NCI-H82 (cell line): ENCODE measurements at places on chromosomes 3 and 15.

DNA sequence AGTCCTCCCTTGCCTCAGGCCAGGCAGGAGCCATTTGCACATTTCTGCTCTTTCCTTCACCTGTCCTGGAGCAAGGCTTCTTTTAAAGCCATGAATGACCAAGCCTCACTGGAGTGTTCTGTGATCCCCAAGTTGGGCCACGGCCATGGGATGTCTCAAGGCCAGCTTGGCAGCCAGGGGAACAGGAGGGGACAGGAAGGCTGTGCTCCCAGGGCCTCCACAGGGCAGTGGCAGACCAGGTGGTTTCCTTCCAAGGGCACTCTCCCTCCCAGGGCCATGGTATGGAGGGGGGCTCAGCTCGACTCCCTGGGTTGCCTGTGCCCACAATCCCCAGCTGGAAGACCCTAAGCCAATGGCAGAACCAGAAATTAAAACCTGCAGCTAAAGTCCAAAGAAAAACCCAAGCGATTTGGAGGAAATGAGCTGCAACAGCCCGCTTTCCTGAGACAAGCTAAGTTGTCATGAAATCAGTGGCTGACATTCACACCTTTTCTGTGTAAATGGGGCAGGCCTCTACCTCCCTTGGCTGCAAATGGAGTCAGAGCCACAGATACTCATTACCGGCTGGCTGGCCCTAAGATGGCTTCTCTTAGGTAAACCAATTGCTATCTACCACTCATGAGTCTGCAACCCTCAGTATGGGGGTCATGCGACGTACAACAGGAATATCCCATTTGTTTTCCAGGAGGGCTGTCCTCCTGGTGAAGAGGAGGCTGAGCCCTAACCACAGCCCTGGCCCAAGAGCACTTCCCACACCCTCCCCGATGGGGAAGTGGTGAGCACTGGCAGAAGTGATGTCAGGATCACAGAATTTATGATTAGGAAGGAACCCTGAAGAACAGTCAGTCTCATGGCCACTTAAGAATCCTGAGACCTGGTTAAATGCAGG is 83.3 kb downstream of the SNRK start:
- DNase-seq: no peak

- peak; percentile 16 for DNase-seq
These were observed 1198.6 kb upstream of the EPHA6 start for GRCh38 chr3:95615592-95616310.

- DNase-seq: no peak
These were observed 43.7 kb downstream of the ZBTB11 start for GRCh38 chr3:101633186-101633585.

GRCh38 chr3:168990134-168990533 is 673.4 kb downstream of the MECOM start:
- no peak for DNase-seq

GRCh38 chr3:10189557-10190354 is 25.0 kb downstream of the IRAK2 start:
- DNase-seq: no peak

GRCh38 chr15:101262551-101262950 is 10.7 kb upstream of the CHSY1 start:
- no peak for DNase-seq

DNA sequence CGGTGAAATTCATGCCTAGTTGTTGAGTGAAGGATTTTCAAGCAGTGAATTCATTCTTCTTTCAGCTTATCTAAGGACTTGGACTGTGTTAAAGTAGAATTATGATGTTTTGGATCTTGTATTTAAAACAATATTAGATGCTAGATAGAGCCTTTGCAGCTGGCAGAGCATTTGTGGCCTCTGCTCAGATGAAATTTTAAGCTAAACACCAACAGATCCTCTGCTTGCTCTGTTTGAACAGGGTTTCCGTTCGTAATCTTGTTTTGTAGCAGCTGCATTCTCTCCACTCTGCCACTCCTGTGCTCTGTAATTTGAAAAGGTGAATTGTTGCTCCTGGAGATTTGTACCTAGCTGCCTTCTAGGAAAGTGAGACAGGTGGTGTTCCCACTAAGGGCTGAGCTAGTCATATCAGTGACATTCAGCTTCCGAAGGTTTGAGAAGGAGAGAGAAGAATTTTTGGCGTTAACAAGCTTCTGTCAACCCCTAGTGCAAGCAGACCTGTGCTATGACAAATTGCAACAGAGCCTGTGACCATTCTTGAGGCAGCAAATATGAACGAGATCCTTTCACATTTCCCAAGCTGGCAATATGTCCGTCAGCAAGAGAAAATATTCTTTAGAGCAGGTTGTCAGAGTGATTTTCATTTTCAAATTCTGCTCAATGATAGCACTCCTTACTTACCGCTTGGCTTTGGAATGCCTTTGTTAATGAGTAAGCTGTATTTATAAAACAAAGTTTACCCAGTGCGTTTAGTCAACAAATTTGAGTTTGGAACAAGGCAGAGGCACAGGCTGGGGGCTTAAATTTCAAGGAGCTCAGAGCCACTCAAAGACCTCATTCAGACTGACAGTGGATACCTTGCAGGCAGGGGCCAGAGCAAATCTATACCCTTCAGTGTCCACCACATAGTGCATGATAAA is 5.3 kb downstream of the CHST2 start:
- DNase-seq: peak; percentile 16

GRCh38 chr3:194869482-194870169 is 183.9 kb downstream of the FAM43A start:
- peak; percentile 44 for DNase-seq

DNA sequence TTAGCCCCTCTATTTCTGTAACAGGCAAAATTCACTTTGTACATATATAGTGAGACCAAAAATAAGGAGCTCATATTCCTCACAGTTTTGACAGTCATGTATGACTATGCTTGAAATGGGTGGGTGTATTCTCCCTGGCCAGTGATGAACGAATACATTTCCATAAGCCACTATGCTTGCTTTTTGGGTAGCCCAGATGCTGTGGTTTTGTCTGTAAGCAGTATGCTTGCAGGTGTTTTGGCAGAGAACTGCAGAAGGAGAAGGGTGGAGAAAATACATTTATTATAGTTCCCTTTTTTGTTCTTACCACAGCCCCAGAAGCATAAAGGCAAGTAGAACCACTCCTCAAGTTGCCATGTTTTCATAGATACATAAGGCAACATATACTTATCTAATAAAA is 131.2 kb downstream of the RBMS3 start:
- DNase-seq: no peak

DNA sequence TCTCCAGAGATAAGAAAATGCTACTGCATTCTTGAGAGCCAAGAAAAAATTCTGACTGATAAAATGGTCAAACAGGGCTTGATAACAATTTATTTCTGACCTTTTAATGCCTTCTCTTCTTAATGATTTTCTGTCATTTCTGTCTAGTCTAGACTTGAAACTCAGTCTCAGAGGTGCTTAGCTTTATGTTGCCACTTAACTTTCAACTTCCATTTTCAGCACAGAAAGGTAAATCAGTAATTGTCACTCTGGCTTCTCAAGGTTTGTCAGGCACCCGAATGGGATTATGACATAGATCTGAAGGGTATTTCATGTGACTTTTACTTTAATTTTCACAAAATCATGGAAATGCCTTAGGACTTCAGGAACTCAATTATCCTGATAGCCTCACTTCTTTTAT is 155.4 kb upstream of the GBE1 start:
- no peak for DNase-seq

DNA sequence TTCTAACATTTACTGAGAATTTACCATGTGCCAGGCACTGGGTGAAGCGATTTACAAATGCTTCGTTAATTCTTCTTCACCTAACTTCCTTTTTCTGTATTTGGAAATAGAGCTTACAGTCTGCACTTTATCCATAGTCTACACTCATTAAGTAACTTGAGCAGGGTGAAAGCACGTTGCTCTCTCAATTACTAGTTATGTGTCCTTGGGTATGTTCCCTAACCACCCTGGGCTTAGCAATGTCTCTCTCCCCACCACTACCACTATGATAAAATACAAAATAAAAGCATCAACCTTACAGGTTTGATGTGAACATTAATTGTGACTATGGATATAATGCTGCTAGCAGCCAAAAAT is 172.9 kb upstream of the SLC2A2 start:
- DNase-seq: no peak

DNA sequence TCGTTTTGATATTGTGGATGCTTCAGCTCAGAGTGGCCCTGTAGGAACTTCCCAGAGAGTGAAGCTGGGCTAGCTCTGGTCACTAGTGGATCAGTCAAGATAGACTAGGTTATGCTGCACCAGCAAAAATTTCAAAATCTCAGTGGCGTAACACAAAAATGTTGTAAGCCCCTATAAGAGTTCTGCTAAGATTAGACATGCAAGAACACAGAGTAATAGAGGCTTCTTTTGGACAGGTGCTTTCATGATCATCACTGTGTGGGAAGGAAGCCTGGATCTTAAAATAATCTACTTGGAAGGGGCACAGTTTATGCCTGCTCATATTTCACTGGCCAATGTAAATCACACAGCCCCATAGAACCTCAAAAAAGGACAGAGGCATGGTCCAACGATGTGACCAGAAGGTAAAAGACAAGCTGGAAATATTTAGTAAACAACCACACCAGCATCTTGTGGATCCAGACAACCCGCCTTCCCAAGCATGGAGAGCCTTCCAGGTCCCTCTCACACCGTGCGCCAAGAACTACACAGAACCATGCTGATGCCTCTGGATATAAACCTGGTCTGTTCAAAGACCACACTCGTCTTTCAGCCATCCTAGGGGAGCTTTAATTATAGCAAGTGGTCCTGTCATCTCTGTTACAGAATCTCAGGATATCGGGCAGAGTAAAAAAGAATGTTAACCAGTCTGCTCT is 554.3 kb downstream of the EPHB1 start:
- no peak for DNase-seq
